Effector memory CD8-positive, alpha-beta T cell (primary cell): ENCODE measurements at places on chromosomes 7 and 10.

DNA sequence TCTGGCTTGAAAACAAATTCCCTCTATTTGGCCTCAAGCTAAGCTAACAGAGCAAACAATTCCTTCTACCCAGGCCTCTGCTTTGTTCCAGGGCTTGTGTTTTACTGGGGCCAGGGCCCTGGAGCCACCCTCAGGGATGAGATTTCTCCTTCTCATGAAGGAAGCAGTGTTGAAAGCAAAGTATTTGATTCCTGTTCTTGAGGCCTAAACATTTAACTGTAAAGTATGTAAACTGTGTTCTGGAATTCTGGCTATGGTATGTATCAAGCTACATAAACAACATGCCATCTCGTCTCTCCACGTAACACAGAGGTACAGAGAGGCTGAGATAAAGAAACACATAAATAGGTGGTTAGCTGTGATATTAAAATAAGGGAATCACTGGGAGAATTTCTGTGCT, 81.8 kb downstream of the HERPUD2 start:
- peaks cover 3% of the 10 kb centered on the region for H3K36me3 ChIP-seq
- DNase-seq, result no peak
- no peak overlapping the region for H3K4me3 ChIP-seq
- no peak overlapping the region for H3K27ac ChIP-seq

DNA sequence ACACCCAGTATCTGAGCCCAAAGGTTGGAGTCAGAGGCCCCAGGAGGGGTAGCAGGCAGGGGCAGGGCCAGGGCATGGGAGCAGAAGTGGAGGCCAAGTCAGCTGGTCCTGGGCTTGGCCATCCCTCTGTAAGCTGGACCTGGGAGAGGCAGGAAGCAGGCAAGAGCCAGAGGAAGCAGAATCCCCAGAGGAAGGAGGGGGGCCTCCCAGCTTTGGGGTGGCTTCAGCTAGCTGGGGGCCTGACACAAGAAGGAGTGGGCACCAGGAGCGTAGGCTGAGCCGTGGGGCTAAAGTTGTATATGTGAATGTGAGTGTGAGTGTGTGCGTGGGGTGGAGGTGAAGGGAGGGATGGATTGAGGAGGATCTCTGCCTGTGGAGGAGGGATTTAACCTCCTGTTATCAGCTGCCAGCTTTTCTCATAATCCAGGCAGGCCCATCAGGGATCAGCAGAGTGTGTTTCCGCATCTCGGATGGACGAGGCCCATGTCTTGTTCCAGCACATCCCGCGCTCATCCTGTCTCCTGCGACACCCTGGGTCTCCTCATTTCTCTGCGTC, 54.0 kb downstream of the NEURL1 start:
- DNase-seq, result no peak
- no peak overlapping the region for H3K4me3 ChIP-seq
- peaks cover 11% of the 10 kb centered on the region for H3K4me1 ChIP-seq
- peaks cover 19% of the 10 kb centered on the region for H3K27me3 ChIP-seq
- no peak overlapping the region for H3K27ac ChIP-seq

DNA sequence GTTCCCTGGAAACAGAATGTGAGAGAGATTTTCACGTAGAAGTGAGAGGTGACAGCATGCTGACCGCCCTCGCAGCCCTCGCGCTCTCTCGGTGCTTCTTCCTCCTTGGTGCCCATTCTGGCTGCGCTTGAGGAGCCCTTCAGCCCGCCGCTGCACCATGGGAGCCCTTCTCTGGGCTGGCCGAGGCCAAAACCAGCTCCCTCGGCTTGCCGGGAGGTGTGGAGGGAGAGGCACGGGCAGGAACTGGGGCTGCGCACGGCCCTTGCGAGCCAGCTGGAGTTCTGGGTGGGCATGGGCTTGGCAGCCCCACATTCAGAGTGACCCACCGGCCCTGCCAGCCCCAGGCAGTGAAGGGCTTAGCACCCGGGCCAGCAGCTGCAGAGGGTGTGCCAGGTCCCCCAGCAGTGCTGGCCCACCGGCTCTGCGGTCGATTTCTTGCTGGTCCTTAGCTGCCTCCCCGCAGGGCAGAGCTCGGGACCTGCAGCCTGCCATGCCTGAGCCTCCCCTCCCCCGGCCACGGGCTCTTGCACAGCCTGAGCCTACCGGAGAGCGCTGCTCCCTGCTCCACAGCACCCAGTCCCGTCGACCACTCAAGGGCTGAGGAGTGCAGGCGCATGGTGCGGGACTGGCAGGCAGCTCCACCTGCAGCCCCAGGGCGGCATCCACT, 888.7 kb upstream of the ZWINT start:
- H3K36me3 ChIP-seq, result no peaks in the 10 kb centered on the region
- no peak overlapping the region for H3K4me3 ChIP-seq
- DNase-seq, result no peak
- H3K4me1 ChIP-seq, result no peaks in the 10 kb centered on the region
- H3K27me3 ChIP-seq, result no peaks in the 10 kb centered on the region

DNA sequence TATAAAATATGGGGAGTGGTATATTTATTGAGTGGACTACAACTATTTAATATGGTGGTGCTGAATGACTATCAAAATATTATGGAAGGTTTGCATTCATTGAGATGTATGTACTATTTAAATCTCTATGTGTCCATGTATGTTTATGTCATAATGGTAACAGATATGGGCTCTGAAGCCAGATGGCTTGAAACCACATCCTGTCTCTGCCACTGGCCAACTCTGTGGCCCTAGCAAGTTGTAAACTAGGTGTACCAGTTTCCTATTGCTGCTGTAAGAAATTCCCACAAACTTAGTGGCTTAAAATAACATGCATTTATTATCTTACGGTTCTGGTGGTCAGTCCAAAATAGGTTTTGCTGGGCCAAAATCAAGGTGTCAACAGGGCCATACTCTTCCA, 198.1 kb upstream of the NFE2L3 start:
- H3K36me3 ChIP-seq, result peaks cover 7% of the 10 kb centered on the region
- no peak overlapping the region for H3K27ac ChIP-seq
- H3K4me1 ChIP-seq, result peaks cover 9% of the 10 kb centered on the region
- no peaks in the 10 kb centered on the region for H3K27me3 ChIP-seq
- DNase-seq, result no peak
- H3K4me3 ChIP-seq, result no peak overlapping the region

DNA sequence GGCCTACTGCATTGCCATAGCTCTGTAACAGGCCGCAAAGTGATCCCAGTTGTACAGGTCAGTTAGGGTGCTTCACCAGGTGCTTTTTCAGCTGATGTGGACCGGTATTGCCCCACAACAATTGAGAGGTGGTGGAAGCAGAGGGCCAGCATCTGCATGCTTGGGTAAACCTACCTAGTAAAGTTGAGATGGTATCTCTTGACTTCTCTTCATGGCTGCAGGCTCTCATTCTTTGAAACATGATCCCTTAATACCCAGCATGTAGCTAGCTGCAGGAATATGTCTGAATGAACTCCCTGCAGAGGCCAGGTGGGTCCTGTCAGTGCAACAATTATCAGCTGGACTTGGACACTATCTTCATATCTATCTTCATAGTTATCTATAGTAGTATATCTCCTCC, 60.7 kb upstream of the CCDC6 start:
- DNase-seq, result no peak
- H3K27me3 ChIP-seq, result peaks cover 6% of the 10 kb centered on the region
- H3K36me3 ChIP-seq, result no peaks in the 10 kb centered on the region
- no peak overlapping the region for H3K4me3 ChIP-seq

DNA sequence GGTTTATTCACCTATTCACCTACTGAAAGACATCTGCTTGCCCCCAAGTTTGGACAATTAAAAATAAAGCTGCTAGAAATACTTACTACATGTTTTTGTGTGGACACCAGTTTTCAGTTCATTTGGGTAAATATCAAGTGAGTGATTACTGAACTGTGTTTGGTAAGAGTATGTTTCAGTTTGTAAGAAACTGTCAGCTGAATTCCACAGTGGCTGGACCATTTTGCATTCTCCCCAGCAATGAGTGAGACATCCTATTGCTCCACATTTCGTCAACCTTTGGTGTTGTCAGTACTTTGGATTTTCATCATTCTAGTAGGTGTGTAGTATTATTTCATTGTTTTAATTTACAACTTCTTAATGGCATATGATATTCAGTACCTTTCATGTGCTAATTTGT, 17.4 kb upstream of the IKZF1 start:
- H3K27me3 ChIP-seq, result no peaks in the 10 kb centered on the region
- DNase-seq, result no peak
- H3K4me1 ChIP-seq, result peaks cover 26% of the 10 kb centered on the region
- no peaks in the 10 kb centered on the region for H3K36me3 ChIP-seq

DNA sequence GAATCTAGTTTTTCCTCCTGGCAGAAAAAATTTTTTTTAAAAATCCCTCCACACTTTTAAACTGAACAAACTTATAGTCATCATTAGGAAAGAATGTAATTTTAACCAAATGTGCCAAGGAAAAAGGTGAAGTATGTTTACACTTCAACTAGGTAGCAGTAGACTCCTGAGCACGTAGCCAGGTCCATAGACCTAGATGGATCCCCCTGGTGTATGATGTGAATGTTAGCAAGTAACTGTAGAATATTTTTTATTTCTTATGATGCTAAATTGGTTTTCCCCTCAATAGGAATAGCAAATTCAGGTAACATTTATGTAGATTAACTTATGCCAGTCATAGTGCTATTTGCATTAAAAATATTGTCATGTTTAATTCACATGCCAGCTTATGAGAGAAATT, 19.6 kb downstream of the CABCOCO1 start:
- peaks cover 6% of the 10 kb centered on the region for H3K27me3 ChIP-seq
- no peak overlapping the region for H3K4me3 ChIP-seq
- H3K4me1 ChIP-seq, result no peaks in the 10 kb centered on the region
- H3K36me3 ChIP-seq, result no peaks in the 10 kb centered on the region

DNA sequence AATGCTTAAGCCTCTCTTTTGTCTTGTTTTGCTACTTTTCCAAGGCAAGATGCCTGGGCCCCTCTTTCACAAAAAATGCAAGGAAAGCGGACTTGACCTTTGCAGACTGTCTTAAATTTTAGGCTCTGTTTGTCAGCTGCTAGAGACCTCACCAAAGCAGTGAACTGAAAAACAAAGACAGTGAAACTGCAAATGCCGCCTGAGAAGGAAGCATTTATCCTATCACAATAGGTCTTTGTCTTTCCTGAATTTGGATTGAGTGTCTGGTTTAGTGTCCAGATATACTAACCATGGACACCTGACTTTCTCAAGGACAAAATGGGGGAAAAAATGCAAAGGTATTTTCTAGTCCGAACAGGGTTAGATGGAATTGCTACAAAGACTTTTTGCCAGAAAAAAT, 256.9 kb downstream of the INHBA start:
- H3K27me3 ChIP-seq, result no peaks in the 10 kb centered on the region
- no peaks in the 10 kb centered on the region for H3K4me1 ChIP-seq
- no peak overlapping the region for H3K4me3 ChIP-seq
- H3K27ac ChIP-seq, result no peak overlapping the region
- no peaks in the 10 kb centered on the region for H3K36me3 ChIP-seq

DNA sequence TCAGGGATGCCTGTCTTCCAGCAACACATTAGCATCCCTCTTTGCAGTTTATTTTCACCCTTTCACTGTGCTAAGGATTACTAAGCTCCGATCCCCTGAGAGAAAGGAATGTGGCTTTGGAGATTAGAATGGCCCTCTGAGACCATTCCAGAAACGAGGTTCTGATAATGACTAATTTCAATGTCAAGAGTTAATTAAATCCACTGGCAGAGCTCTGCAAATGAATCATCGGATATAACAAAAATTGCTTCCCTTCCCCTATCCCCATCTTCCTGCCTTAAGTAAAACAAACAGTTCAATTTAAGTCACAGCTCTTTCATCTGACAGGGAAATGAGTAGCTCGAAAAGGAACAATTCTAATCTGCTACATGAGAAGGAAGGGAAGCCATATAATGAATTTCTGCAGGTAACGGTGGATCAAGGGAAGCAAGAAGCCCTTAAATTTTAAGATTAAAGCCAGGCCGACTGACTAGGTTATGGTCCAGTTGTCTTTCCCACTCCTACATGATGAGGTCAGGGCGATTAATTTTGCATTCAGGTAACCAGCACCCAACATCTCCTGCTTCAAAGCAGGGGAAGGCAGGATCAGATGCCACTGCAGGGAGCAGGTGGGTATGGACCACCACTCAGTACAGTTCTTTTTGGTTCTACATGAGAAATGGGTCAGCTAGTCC, 50.5 kb downstream of the MALSU1 start:
- H3K4me1 ChIP-seq, result peaks cover 8% of the 10 kb centered on the region
- no peak for DNase-seq
- peaks cover 3% of the 10 kb centered on the region for H3K36me3 ChIP-seq
- H3K27ac ChIP-seq, result no peak overlapping the region
- peaks cover 24% of the 10 kb centered on the region for H3K27me3 ChIP-seq

DNA sequence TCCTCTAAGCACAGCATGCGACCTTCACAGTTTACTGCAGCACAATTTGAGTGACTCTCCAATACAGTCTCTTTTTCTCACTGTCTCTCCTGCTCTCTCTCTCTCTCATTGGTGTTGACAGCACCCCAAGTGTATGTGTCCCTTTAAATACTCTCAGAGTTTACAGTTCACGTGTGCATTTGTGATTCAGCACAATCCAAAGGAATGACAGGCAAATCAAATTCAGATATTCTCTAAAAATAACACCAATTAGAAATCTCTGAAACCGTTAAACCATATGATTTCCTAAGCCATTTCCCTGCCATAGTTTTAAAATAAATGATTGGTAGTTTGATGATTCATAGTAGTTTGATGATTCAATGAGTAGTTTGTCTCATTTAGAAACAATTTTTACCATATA, 104.0 kb upstream of the GAD2 start:
- peaks cover 15% of the 10 kb centered on the region for H3K27me3 ChIP-seq
- H3K4me1 ChIP-seq, result no peaks in the 10 kb centered on the region
- no peak overlapping the region for H3K4me3 ChIP-seq
- H3K27ac ChIP-seq, result no peak overlapping the region

- no peak for DNase-seq
- H3K27me3 ChIP-seq, result no peaks in the 10 kb centered on the region
- no peaks in the 10 kb centered on the region for H3K4me1 ChIP-seq
- no peak overlapping the region for H3K4me3 ChIP-seq
Observed at GRCh38 chr10:76255241-76255640, 823.8 kb downstream of the LRMDA start.

DNA sequence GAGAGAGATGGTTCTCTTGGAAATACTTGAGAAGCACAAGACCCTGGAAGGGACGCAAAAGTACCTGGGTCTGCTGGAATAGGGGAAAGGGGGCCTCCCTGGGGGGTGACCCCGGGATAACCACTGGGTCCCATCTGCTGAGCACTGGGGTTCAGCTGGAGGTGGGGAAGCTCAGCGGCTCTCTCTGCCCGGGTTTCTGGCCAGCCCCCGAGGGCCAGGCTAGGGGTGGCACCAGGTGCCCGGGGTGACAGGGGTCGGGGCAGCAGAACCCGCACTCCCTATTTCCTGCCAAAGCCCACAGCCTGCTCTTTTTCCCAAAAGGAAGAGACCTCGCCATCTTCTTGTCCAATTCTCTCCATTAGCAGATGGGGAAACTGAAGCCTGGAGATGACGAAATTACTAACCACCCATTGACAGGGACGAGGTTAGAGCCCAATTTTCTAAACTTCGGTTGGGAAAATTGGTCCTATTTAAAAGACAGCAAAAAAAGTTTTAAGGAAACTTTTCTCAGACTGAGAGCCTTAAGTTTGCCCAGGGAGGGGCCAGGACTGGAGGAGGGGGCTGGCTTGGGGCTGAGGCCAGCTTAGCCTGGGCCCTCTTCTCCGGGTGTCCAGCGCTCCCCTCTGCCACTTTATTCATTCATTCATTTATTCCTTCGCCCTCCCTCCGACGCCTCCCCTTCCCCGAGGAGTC, 17.8 kb upstream of the GATA3 start:
- peaks cover 81% of the 10 kb centered on the region for H3K27me3 ChIP-seq
- H3K27ac ChIP-seq, result peak overlapping the region; percentile 76
- H3K36me3 ChIP-seq, result peaks cover 65% of the 10 kb centered on the region
- DNase-seq, result no peak
- peak overlapping the region; percentile 29 for H3K4me3 ChIP-seq
